ENCODE measurements at places on chromosomes 1 and 21.

DNA sequence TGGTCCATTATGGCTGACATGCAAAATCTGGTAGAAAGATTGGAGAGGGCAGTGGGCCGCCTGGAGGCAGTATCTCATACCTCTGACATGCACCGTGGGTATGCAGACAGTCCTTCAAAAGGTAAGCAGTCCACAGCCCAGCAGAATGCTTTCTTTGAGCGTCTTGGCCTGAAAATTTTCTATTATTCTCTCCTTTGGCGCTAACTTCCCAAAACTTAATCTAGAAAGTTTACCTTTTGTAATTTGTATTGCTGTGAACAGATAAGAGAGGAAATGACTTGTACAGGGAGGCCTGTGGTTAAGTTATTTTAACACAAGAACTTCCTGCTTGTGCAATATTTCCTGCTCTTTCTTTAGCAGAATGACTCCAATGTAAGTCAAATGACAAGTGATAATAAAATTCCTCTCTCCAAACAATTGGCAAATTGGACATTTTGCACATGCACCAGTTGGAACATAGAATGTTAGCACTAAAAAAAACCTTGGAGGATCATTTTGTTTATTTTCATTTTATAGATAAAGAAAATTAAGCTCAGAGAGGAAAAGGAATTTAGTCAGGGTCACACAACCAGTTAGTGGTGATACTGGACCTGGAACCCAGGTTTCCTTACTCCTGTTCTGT is 18.9 kb downstream of the CAP1 start:
- DNase-seq = peak; percentile 47

GRCh38 chr1:16009030-16009460 is 5.0 kb downstream of the SRARP start:
- no peak for DNase-seq

DNA sequence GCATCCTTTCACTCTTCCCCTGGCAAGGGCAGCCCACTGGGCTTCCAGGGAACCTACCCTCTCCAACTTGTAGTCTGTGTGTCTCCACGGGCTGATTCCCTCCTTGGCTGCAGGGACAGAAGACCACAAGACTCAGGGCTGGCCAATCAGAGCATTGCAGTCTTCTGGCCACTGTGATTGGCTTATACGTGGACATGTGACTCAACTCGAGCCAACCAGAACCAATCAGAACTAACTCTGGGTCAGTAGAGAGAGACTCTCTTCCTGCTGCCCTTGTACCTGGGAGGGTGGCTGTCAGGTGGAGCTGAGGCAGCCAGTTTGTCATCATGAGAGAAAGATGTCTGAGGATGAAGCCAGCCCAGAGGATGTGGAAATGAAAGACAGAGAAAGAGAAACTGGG is 64.0 kb downstream of the DHRS3 start:
- DNase-seq = no peak

- no peak for DNase-seq
Observed at GRCh38 chr1:79499541-79499940, 493.0 kb upstream of the ADGRL4 start.

- DNase-seq = no peak
Observed at GRCh38 chr1:201213106-201213770, 22.6 kb downstream of the IGFN1 start.

DNA sequence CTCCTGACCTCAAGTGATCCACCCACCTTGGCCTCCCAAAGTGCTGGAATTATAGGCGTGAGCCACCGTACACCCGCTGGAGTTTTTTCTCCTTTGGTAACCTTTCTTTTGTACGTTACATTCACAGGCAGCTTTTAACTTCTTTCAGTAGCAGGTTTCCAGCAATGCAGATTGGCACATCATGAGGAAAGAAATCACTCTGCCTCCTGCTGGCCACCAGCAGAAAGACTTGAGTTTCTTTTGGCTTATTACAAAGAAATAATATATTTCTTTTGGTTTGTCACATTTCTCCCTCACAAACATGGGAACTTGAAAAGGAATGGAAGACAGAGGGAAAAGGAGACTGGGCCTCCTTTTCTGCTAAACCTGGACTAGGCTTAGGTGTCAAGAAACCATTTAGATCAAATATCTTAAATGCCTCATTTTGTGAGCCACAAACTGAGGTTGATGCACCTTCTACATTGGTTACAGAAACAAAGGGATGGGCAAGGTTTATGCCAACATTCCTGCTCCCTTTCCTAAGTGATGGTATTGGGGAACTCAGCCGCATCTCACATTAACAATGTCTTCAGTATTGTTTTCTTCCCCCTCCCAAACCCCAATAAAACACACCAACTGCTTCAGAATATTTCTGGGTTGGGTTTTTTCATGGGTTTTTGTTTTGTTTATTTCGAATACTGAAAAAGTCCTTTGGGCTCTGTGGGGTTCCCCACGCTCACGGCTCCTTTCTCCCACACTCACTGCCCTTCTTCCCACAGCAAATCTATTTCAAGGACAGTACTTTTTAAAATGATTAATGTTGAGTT is 7.7 kb downstream of the ENSA start:
- DNase-seq = peak; percentile 35

GRCh38 chr1:35486858-35487408 is 70.3 kb downstream of the KIAA0319L start:
- DNase-seq = no peak

DNA sequence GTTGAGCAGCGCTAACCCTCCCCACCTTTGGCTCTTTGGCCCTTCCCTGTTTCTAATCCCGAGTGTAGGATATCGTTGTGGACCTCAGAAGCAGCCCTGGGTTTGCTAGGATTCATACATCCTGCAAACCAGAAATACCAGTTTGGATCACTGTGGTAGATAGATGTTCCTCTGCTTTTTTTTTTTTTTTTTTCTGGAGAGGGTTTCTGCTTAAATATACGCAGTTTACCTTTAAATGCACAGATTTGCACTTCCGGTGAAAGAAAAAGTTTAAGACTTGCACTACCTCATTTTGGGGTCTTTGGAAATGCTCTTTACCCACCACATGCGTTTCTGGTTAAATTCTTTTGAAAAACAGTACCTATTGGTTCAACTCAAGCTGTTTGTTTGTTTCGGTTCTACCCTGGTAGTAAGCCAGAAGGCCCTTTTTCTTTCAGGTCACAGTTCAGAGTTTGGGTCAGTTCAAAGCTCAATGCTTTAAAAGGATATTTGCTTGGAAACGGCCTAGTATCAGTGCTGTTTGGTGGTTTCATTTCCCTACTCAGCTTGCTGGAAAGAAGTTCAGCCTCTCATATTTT is 908 bp downstream of the DDI2 start:
- peak; percentile 26 for DNase-seq

DNA sequence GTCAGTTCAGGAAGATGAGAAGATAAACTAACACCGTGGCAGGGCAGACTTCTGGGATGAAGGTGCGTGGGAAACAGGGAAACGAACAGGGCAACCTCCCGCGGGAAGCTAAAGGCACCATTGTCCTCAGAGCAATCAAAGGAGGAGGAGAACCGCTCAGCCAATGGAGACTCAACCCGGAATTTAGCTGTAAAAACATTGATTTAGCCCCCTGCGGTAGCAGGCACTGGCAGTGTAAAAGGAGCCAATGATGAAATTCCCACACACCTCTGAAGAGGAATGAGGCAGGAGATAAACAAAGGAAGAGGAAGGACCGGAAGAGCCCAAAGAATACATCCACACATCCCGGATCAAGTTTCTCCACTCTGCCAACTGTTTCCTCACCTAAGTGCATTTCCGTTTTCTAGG is 19.5 kb downstream of the HLCS start:
- no peak for DNase-seq

GRCh38 chr1:223207293-223208066 is 64.4 kb upstream of the TLR5 start:
- DNase-seq = no peak

DNA sequence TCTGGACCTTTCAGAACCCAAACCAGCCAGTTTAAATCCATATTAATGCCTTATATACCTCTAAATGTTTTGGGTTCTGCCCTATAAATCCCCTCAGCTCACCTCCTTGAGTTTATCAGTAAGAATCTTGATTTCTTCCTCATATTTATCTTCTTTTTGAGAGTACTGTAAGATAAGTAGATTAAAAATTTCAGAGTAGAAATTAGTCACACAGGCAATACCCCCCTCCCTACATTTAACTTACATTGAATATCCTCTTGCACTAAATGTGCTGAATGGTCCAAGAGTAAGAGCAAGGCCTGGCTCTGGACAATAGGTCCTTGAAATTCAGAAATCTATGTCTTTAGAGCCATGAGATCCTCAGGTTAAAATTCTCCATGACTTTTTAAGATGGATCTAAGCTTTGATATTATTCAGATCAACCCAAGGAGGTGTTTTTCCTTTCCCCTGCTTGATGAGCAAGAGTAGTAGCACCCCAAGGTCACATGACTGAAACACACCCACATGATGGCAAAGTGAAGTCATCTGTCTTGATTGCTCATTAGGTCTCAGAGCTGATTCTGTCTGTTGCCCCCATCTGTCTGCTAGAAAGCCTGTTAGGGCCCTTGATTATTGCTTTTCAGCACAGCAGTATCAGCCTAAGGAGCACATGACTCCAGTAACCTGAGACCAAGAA is 15.8 kb upstream of the NUP210L start:
- DNase-seq = no peak

Measured in GM06990 (cell line).